ENCODE measurements at places on chromosomes 12 and 14.

GRCh38 chr14:28596391-28596790, 170.2 kb upstream of the FOXG1 start:
- no peak for DNase-seq

- no peak for DNase-seq
These were observed 404.2 kb downstream of the GLT1D1 start for GRCh38 chr12:129257524-129257923.

DNA sequence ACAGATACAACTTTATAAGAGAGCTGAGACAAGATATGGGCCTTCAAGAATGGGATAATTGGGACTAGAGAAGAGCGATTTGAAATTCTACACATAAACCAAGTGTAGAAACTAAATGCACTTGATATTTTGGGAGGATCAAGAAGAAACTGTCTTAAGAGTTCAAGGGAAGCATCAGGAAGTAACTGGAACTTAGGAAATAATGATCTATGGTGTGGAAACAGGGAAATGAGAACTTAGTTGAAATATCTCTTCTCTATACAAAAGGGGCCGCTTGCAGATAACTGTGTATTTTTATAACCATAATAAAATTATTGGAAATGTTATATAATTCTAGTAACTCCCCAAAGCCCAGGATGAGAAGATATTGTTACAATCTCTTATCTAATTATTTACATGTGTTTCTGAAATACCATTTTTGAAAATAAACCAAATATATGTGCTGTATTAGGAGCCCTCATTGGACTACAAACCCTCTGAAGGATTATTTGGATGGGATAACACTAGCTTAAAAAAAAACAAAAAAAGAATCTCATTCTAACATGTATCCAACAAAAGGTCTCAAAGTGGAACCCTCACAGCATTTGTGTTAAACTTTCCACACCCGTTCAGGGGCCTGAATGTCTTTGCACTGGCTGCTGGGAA, 84.7 kb upstream of the FLRT2 start:
- DNase-seq = no peak

DNA sequence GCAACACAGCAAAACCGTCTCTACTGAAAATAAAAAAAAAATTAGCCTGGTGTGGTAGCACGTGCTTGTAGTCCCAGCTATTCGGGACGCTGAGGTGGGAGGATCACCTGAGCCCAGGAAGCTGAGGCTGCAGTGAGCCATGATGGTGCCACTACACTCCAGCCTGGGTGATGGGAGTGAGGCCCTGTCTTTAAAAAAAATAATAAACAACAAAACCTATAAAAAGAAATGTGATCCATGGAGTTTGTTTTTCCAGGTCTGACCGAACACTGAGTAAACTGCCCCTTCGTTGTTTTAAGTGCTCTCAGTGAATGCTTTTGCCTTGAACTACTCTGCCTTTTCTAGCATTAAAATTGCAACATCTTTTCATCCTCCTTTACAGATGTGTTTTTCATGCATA, 76.8 kb downstream of the TESC start:
- no peak for DNase-seq

GRCh38 chr12:89691659-89692058, 17.0 kb downstream of the ATP2B1 start:
- DNase-seq = no peak

DNA sequence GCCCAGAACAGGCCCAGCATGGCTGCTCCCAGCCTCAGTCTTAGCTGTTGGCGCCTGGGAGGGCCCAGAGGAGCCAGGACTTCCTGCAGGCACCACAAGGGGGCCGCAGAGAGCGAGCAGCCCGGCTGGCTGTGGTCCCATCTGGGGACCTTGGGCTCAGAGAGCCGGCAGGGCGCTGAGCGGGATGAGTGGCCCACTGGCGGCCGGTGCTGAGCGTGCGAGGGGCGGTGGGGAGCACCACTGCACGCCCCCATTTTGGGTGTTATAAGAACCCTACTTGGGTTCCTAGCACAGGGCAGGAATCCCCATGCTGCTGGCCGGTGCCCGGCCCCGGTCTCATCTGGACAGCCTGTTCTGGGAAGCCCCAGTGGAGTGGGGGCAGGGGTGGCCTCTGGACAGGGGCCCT, 25.9 kb upstream of the CRIP2 start:
- peak; percentile 67 for DNase-seq

DNA sequence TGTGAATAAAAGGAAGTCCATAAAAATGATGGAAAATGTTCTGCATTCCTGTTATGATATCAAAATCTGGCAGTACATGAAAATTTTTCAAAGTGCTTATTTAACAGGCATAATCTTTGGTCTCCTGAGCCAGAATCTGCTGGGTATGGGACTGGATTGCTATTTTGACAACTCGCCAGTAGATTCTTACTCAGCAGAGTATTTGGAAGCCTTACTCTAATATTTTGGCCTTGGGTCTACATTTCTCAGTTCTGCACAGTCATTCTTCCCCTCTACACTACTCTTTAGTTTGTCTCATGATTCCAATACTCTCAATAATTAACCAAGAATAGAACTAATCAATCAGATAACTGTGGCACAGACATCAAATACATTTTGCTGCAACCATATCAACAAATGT, 1.1 kb upstream of the SLCO1B1 start:
- DNase-seq = no peak

DNA sequence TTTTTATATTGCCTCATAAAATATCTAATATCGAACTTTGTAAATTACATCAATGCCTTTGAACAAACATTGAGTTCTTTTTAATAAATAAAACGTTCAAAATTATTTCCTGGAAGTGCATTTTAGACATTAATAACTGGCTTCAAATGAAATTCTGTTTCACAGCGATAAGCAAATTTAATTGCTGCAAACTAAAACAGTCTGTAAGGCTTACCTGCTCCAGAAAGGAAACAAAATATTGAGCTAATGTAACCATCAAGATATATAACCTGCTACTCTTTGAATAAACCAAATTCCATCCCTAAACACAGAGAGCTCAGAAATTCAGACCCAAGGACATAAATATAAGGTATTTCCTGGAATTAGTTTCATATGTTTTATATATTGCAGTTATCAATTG, 651.3 kb downstream of the MED13L start:
- DNase-seq = no peak

GRCh38 chr14:100438678-100439592, 115.8 kb downstream of the SLC25A47 start:
- peak; percentile 38 for DNase-seq

DNA sequence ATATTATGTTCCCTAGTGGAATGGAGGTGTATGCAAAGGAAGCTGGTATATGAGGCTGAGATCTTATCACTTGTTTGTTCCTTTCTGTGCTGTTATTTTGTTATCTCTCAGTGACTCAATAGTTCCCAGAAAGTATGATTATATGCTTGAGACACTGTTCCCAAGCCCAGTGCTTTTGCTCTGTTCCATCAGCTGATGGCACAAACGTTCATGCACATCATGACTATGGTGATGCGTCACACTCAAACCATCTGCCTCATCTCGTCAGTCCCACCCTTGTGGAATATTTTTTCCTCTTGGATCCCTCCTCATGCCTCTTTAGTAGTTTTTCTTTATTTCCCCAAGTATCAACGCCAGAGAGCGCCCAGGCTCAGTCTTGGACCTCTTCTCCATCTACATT, 786.9 kb downstream of the AACS start:
- DNase-seq = no peak

- DNase-seq = no peak
These were observed 121.3 kb downstream of the SLC25A21 start for GRCh38 chr14:37051153-37051552.

GRCh38 chr14:105077649-105077995, 12.4 kb upstream of the GPR132 start:
- DNase-seq = no peak

- DNase-seq = peak; percentile 78
These were observed 114.7 kb downstream of the SLC8A3 start for GRCh38 chr14:70073924-70074566.

DNA sequence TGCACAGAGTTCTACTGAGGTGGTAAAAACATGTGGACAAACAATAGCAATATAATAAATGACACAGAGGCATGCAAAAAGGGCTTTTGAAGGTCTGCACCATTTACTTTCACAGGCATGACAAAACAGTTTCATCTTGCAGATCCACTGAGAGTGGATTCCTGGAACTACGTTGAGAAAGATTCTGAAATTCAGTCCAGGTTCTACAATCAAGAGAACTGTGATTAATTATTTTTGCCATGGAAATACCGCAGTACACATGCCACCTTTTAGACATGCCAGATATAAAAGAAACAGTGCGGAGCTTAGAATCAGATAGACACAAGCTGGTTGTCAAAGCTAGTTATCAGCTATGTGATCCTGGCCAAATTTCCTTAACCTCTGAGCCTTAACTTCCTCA, 4.8 kb downstream of the CSRP2 start:
- DNase-seq = no peak

DNA sequence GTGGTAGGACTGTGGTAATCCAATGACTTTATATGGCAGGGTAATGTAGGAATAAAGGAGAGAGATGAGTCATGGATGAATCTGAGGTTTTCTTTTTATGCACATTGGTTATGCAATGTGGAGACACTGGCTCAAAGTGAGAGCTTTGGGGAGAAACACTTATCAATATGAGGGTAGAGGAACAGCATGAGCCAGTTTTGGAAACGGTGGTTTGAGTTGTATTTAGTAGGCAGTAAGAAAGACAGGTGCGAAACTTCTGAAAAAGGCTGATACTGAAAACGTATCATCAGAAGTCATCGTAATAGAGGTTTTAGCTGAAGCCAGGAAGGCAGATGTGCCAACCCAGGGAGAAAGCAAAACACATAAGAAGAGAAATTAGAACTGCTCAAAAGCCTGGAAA, 854.8 kb upstream of the SEL1L start:
- DNase-seq = no peak

DNA sequence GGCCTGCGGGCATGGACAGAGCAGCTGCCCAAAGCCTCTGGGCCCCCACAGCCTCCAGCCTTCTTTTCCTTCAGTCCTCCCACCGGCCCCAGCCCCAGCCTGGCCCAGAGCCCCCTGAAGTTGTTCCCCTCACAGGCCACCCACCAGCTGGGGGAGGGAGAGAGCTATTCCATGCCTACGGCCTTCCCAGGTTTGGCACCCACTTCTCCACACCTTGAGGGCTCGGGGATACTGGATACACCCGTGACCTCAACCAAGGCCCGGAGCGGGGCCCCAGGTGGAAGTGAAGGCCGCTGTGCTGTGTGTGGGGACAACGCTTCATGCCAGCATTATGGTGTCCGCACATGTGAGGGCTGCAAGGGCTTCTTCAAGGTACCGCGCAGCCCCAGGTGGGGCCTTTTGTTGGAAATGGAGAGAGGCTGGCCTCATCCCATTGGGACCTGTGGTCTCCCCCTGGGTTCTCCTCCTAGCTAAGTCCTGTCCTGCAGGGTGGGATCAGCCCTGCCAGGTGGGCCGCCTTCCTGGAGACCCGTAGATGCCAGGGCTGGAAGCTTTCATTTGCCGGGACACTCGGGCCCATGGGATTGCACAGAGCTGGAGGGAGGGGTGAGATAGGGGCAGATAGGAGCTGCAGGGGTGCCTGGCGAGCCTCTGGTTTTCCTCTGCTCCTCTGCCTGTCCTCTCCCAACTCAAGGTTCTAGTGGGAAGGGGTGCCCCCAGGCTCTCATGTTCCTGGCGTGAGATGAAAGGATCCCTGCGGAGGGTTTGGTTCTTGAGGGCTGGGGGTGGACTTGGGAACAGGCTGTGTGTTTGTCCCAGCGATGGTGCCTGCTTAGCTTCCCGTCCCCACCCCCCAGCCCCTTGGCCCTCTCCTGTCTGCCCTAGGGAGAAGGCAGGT, 3.8 kb downstream of the NR4A1 start:
- no peak for DNase-seq

- no peak for DNase-seq
These were observed 181.6 kb upstream of the LMNTD1 start for GRCh38 chr12:25734529-25735180.

- DNase-seq = no peak
These were observed 95.9 kb downstream of the TSPAN9 start for GRCh38 chr12:3173008-3173553.

DNA sequence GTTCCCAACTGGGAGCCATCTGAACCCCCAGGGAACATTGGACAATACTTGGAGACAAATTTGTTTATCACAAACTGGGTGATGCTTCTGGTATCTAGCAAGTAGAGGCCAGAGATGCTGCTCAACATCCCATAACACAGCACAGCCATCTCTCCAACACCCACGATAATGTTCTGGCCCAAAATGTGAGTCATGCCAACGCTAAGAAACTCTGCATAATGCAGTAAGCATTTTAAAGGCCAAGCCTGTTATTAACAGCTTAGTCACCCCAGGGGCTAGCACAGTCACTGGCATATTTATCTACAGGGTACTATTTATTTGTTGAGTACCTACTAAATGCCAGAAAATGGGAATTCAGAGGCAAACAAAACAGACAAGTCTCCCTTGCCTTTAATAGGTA, 873.1 kb upstream of the TMEM132C start:
- DNase-seq = no peak
